ENCODE measurements at places on chromosomes 2 and 18.
A peak's percentile ranks its signal among the peaks of the same experiment; 100 is the strongest.

DNA sequence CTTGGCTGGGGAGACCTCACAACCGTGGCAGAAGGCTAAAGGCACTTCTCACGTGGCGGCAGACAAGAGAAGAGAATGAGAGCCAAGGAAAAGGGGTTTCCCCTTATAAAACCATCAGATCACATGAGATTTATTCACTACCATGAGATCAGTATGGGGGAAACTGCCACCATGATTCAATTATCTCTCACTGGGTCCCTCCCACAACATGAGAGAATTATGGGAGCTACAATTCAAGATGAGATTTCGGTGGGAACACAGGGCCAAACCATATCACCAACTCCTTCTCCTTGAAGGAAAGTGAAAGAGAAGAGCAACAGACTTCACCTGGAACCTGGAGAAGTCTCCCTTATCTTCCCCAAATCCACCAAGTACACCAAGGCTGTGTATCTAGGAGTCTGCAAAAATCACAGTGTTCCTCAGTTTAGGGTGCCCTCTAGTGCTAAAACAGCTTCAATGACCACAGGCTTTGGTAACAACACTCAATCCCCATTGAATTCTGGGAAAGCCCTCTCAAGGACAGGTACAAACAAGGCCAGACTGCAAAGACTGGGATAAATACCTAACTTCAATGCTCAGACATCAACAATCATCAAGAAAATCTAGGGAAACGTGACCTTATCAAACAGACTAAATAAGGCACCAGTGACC, 148.8 kb upstream of the SRD5A2 start:
- peak; percentile 26 for DNase-seq

- DNase-seq, result no peak
Observed at GRCh38 chr2:103353774-103354173, 591.9 kb downstream of the TMEM182 start.

DNA sequence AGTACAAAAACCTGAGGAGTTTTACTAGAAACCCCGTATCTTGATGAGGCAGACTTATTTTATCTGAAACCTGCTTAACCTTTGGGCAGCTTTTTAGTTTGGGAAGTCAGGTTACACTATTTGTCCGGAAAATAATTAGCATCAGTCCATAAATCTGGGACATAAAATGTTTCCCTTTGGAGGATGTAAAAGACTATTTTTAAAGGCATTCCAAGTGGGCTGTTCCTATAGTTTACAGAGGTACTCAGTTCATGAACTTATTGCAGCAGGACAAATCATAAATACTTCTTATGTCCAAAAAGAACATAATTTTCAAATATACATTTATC, 6.3 kb downstream of the HTR2B start:
- no peak for DNase-seq

DNA sequence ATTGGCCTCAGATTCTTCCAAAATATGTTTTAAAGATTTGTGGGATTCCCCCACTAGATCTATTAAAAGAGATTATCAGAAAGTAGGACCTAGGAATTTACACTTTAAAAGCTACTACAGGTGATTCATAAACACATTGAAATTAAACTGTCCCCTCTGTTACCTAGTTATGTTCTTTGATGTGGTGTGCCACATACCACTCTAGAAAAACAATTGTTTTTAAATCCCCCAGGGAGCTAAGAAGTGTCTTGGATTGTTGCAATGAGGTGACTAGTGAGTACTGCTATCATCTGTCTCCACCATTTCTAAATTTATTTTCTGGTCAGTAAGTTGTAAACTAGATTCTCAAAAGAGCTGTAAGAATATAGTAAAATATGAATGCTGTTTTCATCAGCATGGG, 214.5 kb upstream of the DOK6 start:
- no peak for DNase-seq

GRCh38 chr2:217045700-217046475, 186.0 kb upstream of the TNP1 start:
- peak; percentile 83 for DNase-seq

DNA sequence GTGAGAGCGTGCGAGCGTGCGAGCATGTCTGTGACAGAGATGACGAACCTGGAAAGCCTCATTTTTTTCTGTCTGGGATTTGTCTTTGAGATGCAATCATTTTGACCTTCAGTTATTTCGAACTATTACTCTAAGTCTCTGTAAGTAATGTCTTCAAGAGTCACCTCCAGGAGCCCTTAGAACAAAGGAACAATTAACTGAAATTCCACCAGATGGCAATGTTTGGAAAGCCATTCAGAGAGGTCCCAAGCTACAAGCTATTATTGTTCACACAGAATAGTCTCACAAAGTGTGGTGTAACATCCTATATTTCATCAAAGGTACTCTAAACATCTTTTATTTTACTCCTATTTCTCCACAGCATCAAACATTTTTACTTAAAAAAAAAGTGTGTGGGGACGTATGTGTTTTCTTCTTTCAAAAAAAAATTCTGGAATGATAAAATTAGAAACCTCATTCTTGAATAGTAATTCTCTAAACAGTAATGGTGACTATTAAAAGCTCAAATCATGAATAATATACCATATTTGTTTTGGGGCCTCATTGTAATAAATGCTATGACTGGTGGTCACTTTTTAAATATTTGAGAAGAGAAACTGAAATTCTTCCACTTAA, 35.1 kb upstream of the MAPRE2 start:
- DNase-seq, result peak; percentile 65

DNA sequence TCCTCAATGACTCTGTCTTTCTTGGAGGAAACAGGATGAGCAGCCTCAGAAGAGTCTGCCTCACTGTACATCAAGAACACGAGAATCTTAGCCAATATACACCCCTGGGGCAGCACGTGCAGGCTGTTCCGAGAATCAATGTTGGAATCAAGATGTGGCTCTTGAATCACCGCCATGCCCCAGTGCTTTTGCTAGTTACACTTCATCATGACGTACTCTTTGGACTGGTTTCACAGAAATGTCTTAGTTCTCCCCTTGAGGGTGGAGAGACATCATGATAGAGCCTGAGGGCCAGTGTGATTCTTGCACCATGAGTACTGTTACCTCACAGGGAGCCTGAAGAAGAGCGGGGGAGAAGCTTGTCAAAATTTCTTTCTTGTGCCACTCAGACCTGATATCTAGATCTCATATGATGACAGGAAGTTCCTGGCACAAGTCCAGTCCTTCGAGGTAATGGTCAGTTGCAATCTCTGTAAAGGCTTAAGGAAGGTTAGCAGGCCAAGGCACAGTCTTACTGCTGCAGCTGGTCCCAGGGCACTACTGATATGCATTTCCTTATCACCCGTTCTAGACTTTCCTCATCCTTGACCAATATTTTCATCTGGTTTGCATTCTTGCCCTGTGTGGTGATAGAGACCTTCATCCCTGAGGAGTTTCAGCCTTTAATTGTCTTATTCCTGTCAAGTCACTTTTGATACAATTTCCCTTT, 28.2 kb upstream of the STAT4 start:
- no peak for DNase-seq

- no peak for DNase-seq
Observed at GRCh38 chr2:233061591-233062450, 1.7 kb downstream of the INPP5D start.

DNA sequence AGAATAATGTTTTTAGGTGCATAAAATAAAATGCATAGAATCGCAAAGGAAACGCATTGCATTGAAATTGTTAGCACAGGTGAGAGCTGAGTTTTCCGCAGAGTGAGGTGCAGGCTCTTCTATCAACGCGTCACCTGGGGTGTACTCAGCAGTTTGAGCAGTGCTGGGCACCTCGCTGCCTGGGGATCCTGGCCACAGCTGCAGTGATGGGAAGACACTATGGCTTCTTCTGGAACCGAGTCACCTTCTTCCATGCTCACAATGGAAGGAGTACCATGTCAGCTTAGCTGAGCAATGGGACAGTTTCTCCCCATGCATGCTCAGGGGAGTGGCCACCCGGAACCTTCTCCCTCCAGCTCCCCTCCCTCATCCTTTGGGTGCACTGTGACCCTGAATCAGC, 95.4 kb upstream of the OTOS start:
- no peak for DNase-seq

- DNase-seq, result peak; percentile 13
Observed at GRCh38 chr18:27860701-27861107, 316.2 kb downstream of the CDH2 start.

DNA sequence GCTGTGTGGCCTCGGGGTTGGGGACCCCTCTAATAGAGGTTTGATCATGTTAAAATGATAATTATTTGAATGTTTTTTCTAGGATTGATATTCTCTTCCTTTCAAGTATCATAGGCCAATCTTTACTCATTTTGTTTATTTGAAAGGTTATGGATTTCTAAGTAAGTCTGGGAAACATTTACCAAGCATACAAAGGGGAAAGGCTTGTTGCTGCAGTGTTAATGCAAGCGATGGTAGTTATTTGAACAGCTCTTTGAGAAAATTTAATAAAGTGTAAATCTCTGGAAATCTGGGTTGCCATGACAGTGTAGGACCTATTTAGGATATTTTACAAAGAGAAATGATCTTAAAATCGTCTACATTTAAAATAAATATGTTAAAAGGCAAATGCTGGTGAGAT, 56.1 kb downstream of the SPTBN1 start:
- DNase-seq, result no peak

- DNase-seq, result peak; percentile 77
Observed at GRCh38 chr18:10453806-10454680, at the start of gene APCDD1. APCDD1 (plus strand) TSS chr18:10454635; CDS start chr18:10454982, 347 bp downstream.

- DNase-seq, result no peak
Observed at GRCh38 chr18:50131591-50131990, 63.4 kb downstream of the MYO5B start.

- DNase-seq, result no peak
Observed at GRCh38 chr2:16059393-16060016, 119.2 kb downstream of the MYCN start.
